ENCODE measurements at places on chromosomes 13 and 19.
A peak's percentile ranks its signal among the peaks of the same experiment; 100 is the strongest.

GRCh38 chr13:110261166-110262081 lies 45.5 kb downstream of the COL4A1 start:
- no peak for DNase-seq

DNA sequence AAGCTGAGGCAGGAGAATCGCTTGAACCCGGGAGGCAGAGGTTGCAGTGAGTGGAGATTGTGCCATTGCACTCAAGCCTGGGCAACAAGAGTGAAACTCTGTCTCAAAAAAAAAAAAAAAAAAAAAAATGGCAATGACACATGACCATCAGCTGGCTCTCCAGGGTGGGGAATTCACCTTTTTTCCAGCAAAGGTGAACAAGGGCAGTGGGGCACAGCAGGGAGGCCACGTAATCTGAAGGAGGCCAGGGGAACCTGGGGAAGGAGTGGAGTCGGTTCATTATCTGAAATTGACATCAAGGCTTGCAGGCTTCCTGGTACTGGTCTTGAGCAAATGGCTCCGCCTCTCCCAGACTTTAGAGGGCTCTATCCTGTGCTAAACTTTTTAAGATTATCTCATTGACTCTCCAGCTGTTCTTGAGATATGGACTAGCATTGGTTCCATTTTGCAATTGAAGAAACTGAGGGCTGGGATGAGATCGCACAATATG lies 28.1 kb downstream of the KEAP1 start:
- DNase-seq, result no peak

GRCh38 chr13:54945973-54946372 lies 1917.4 kb downstream of the OLFM4 start:
- no peak for DNase-seq

- DNase-seq, result no peak
Measured at GRCh38 chr13:91238036-91238435, 109.5 kb upstream of the MIR17HG start.

DNA sequence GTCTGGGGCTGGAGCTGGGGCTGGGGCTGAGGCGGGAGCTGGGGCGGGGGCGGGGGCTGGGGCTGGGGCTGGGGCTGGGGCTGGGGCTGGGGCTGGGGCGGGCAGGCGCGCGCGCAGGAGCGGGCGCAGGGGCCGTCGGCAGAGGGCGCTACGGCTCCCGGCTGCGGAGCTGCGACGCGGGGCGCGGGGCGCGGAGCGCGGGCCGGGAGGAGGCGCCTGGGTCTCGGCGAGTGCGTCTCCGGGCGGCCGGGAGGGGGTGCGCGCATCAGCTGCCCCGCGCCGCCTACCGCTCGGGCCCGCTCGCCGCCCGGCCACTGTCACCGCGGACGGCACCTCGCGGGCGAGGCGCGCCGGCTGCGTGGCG lies 422 bp upstream of the MTUS2 start:
- no peak for DNase-seq

GRCh38 chr19:13951799-13952153 lies 533 bp upstream of the DCAF15 start:
- DNase-seq, result no peak

DNA sequence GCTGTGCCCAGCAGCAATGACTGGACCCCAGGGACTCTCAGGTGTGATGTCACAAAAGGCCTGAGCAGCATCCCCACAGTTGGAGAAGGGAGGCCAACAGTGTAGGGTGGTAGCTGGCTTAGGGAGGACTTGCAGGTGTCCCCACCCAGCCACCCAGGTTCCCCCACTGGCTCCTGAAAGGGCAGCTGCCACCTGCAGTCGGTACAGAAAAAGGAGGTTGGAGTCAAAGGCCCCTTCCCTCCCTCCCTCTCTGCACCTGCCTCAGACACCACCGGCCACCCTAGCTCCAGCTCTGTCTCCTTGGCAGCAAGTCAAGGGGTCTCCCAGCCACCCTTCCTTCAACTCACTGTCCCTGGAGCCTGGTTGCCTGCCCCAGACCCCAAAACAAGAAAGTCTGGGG lies at the start of gene PCP2:
TSS of gene PCP2 (minus strand) at position 22 of the 400 bp plus-strand sequence. CDS start 262 bp downstream, outside the sequence.
- no peak for DNase-seq

GRCh38 chr13:32228330-32229041 lies 86.7 kb downstream of the ZAR1L start:
- no peak for DNase-seq

DNA sequence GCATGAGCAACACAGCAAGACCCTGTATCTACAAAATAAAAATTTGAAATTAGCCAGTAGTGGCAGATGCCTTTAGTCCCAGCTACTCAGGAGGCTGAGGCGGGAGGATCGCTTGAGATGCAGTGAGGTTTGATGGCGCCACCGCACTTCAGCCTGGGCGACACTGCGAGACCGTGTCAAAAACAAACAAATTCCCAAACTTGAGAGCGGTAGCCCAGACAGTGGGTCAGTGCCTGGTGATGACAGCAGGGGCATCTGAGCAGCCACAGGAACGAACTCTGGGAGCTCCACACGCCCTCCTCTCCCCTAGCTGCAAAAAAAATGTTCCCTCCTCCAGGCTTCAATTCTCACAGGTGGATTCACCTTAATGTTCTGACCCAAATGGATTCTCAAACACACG lies 14.1 kb downstream of the ZNF490 start:
- no peak for DNase-seq

- no peak for DNase-seq
Measured at GRCh38 chr19:10976131-10976892, 15.5 kb downstream of the SMARCA4 start.

GRCh38 chr13:44230071-44230470 lies 143.6 kb upstream of the SERP2 start:
- DNase-seq, result no peak

GRCh38 chr19:9939301-9939913 lies 3.1 kb upstream of the OLFM2 start:
- no peak for DNase-seq

DNA sequence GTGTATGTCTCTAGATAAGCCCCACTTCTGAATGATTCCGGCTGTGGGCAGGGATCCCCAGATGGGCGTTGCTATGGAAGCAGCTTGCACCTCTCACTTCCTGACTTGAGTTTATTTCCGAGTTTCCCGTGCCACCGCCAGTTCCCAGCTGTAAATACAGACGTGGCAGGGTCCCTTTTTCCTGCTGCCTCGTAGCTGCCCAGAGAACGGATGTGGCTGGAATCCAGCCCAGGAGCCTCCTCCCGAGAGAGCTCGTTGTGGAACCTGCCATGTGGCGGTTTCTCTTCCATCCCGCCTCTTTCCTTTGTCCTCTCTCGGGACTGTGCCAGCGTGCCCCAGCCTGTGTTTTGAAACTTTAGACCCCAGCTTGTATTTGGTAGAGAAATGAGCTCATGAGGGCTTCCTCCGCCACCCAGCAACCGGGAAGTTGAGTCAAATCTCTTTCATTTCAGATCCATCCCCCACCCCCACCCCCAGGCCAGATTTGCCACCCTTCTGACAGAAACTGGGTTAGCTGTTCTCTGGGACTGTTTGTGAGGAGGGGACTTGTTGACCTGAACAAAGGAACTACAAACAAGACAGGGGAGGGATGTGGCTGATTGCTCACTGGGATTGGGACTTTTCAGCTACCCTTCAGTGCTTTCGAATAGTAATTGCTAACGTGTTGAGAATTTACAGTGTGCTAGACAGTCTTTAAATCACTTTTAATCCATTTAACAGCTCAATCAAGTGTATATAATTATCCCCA lies 96.6 kb downstream of the SIPA1L3 start:
- DNase-seq, result peak; percentile 76

GRCh38 chr13:110907951-110908898 lies 6.6 kb downstream of the ANKRD10 start:
- no peak for DNase-seq

DNA sequence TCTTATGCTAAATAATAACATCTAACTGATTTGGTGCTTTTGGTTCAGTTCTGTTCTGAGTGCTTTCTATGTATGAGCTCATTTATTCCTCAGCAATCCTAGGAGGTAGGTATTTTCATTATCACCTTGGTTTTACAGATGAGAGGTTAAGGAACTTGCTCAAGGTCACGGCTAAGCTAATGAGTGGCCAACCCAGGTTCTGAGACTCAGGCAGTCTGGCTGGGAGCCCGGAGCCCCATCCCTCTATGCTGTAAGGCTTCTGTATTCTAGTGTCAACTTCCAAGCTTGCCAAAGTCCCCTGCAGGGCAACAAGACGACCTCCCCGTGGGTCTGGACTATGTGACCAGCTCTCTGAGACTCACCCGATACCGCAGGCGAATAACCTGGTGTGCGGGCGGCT lies 60.5 kb downstream of the PARP4 start:
- no peak for DNase-seq

DNA sequence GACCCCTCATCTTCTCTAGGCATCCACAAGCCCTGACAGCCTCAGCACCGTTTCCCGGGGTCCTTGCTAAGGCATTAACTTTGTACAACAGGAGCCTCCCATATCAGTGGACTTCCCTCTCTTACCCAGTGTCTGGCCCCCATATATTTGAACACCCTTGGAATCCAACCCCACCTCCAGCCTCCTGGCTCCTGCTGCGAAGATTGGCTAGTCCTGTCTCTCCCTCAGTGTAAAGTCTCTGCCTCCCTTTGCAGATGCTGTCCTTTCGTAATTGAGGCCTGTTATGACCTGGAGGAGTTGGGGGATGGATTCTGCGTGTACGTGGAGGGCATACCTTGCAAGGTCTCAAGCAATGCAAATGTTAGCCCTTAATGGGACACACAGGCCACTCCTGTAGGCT lies 413.7 kb downstream of the IRS2 start:
- no peak for DNase-seq

GRCh38 chr13:28268800-28269223 lies 130.5 kb downstream of the PAN3 start:
- DNase-seq, result no peak

DNA sequence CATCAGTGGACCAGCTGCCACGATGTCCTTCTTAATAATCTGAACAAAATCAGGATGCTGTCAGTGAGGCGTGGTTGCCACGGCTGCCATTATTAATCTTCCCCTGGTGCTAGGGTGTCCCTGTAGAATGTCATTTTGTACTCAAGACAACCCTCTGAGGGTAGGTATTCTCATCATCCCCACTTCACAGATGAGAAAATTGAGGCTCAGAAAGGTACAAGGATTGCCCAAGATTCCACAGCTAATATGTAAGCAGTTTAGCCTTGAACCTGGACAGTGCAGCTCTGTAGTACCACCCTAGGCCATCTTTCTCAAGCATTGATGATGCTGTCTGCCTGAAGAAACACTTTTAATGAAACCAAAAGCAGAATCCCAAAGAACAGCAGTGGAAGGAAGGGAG lies 8.1 kb downstream of the PPP2R1A start:
- DNase-seq, result no peak

DNA sequence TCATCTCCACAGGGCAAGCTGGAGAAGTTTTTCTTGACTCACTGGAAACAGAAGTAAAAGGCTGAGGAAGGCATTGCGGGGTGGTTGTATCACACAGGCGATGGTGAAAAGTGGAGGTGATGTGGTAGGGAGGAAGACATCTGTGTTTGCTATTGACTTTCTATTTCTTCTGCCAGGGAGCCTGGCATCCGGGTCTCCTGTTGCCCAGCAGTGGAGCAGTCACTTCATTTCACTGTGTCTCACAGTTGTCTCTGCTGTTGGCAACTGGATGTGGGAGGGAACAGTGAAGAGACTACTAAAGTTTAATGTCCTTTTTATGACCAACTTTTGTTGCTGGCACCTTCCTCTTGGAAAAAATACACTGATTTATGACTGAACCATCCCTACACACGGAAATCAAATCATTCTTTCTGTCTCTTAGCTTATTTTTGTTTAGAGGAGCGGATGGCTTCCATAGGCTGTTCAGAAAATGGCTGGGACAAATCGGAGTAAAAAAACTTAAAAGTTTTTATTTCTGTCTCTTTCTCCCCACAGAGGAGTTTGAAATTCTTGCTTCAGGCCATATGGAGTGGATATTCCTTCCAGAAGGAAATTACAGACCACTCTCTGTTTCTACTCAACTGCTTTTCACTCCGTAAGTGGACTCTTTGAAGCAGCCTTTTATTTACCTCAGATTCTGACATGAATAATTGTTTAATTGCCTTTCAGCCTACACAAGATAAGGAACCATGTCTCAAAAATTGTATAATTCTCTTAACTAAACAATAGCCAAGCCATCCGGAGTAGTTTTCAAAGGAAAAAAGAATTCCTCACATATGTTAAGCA lies 23.8 kb upstream of the MEDAG start:
- no peak for DNase-seq

DNA sequence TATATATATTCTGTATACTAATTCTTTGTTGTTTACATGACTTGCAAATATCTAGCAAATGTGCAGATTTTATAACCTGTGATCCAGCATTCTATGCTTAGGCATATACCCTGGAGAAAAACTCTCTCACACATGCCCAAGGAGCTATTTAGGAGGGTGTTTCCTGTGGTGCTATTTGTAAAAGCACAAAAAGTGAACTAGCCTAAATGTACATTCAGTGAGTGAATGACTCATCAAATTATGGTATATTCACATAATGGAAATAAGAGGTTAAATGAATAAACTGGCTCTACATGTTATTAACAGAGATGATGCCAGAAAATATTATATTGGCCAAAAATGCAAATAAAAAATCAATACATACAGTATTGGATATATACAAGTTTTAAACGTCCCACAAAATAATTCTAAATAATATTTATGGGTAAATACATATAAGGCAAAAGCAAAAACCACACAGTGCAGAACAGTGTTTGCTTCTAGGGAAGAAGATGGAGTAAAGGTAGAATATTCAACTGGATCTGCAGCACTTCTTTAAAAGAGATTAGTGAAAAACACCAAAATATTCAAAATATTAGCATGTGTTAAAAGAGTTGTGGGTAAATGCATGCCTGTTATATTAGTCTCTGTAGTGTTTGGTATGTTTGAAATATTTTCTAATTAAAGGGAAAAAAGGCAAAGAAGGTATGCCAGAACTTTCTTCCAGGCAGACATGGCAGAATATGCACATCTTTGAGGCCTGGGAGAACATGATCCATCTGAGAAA lies 344.7 kb downstream of the KLF5 start:
- no peak for DNase-seq

- DNase-seq, result peak; percentile 89
Measured at GRCh38 chr19:44757735-44758505, 9.4 kb downstream of the BCL3 start.

GRCh38 chr19:41445575-41445974 lies 2.6 kb downstream of the ERICH4 start:
- DNase-seq, result peak; percentile 46

DNA sequence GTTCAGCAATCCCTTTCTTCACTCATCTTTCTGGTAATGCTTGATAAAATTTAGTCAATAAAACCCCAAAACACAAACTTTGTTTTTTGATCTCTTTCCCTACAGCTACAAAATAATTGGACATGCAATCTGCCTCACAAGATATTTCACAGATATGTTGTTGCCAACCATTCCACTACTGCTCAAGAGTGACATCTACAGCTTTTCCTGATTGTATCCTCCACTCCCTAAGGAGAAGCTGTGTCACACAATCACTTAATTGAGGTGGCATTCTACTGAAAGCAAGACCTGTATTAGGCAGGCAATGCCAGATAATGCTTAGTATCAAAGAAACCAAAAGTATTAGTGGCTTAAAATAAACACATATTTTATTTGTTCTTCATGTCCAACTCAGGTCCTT lies 1646.2 kb upstream of the SPRY2 start:
- DNase-seq, result no peak
